ENCODE measurements at places on chromosomes 4 and X.

DNA sequence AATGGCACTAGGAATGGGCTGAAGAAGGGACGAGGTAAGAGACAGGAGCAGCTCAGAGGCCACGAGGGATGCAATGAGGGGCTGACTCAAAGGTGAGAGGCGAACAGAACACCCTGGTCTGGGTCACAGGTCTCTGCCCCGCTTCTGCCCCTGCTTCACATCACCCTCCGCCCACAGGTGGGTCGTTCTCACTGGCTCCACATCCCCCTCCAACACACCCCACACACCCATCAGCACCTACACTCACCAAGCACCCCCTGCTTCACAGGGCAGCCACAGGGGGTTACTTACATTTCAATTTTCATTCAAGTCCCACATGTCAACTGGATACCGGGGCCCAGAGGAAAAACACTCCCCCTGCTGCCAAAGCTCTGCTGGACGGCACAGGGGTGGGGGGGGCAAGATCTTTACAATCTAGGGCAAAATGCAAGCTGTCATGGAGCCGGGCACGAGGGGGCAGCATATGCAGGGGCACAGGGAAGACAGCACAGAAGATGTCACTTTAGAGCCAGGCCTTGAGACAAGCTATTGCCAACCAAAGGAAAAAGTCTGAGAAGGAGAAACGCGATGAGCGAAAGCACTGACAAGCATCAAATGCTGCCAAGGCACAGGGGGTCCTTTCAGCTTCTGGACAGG, 94.0 kb downstream of the AFAP1 start:
- no peak for DNase-seq

GRCh38 chr4:77043507-77044136, 32.2 kb downstream of the CCNI start:
- no peak for DNase-seq

- DNase-seq, result peak; percentile 84
These were observed 28.2 kb downstream of the ANXA5 start for GRCh38 chr4:121668368-121669162.

DNA sequence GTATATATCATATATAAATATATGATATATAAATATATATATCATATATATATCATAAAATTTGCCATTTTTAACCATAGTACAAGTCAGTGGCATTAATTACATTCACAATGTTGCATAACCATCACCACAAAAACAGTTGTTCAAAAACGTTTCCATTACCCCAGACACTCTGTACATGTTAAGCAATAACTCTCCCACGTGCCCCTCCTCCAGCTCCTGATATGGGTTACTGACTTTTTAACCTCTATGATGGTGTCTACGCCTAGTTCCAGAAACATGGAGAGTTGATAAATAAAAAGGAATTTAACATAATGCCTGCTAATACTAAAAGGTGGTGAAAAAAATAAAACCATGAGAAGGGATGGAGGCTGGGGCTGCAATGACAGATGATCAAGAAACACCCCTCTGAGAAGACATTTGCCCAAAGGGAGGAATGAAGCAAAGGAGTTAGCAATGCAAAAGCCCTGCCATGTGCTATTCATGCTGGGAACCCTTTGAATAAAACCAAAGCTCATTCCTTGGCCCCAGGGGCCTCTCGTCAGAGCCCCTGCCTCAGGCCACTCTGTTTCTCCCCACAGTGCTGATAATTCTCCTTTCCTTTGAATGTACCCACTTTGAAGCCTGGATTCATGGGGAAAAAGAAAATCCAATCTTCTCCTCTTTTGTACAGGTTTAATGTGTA, 144.3 kb downstream of the NWD2 start:
- DNase-seq, result no peak

GRCh38 chrX:15790769-15791290, 546 bp downstream of the ZRSR2 start:
- peak; percentile 1 for DNase-seq

DNA sequence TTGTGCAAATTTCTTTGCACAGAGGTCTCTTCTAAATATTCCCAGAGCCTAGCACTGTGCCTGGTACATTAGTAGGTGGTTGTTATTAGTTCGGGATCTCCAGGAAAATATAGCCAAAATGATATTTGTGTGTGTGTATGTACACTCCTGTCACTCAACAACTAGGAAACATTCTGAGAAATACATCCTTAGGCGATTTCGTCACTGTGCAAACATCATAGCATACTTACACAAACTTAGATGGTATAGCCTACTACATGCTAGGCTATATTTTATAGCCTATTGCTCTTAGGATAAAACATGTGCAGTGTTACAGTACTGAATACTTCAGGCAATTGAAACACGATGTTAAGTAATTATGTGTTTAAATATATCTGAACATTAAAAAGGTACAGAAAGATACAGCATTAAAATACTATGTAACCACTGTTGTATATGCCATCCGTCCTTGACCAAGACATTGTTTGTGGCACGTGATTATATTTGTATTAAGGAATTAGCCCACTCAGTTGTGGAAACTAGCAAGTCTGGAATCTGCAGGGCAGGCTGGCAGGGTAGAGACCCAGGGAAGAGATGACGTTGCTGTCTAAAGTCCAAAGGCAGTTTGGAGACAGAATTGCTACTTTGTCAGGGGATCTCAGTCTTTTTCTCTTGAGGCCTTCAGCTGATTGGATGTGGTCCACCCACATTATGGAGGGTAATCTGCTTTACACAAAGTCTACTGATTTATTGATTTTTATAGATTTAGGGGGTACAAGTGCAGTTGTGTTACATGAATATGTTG, 106.9 kb downstream of the COL4A6 start:
- no peak for DNase-seq

- DNase-seq, result no peak
These were observed 195.6 kb upstream of the KLF3 start for GRCh38 chr4:38468339-38468866.

- DNase-seq, result no peak
These were observed 55.6 kb downstream of the STIM2 start for GRCh38 chr4:26916195-26916594.

- DNase-seq, result no peak
These were observed 83.9 kb downstream of the ATXN3L start for GRCh38 chrX:13235930-13236329.

- DNase-seq, result no peak
These were observed 101.7 kb downstream of the GATB start for GRCh38 chr4:151658959-151659600.

DNA sequence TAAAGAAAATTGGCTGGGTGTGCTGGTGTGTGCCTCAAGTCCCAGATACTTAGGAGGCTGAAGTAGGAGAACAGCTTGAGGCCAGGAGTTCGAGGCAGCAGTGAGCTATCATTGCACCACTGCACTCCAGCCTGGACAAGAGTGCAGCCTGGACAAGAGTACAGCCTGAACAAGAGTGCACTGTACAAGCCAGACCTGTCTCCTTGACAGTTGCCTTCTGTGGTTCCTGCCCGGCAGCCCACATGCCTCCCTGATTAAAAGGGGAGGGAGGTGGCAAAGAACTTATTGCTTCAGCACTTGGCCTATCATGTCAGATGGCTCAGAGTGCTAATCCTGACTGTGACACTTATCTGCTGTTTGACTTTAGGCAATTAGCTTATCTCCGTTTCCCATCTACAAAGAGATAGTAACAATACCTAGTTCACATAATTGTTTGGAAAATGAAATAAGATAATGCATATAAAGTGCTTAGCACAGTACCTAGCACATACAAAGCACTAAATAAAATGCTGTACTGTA, 249.1 kb downstream of the DCLK2 start:
- DNase-seq, result no peak

- no peak for DNase-seq
These were observed 63.1 kb downstream of the SORCS2 start for GRCh38 chr4:7255488-7255881.

DNA sequence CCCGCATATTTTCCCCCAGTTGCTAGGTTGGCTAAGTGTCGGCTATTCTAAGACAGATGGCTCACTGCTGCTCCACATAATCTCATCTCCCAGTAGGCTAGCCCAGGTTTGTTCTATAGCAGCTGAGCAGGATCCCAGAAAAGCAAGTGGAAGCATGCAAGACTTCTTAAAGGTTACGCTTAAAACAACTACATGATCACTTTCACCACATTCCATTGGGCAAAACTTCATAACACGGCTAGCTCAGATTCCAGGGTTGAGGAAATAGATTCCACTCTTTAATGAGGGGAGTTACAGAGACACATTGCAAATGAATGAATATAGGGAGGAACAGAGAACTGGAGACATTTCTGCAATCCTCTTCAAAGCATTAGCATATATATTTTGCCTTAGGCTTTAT, 12.9 kb upstream of the RAB33B start:
- DNase-seq, result no peak

DNA sequence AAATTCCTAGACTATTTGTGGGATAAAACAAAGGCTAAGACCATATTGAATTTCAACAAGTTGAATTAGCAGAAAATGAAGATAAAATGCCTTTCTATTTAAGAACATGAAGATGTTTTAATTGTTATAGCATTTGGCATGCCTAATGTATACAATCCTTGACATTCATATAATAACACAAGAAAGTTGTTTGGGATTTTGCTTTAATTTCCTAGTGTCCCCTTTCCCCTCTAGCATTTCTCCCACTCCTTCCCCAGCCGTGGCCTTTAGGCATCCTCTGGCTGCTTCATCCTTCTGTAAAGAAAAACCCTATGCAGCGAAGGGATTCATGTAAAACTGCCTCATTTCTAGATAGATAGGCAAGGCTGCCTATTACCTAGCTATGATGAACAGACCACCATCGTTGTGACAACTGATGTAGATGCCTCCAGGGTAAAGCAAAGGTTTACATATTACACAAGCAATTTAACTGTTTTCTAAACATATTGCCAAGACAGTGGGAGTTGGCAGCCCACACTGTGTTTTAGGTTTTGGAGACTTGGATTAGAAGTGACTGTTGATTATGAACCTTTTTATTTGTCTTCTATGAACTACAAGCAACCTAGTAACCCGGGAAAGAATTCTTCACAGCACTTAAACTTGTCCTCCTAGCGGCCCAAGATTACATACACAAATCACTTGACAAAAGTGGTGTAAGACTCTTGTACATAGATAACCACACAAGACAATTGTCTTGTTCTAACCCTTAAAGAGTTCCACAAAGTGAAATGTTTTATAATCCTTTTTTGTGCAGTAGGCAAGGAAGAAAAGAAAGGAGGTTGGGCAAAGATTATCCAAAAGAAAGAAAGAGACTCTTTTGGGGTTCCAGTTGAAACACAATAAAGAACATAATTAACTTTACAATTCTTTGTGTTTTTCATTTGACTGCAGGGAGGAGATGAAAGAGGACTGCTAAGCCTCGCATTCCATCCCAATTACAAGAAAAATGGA, 59.9 kb downstream of the HHIP start:
- DNase-seq, result no peak

DNA sequence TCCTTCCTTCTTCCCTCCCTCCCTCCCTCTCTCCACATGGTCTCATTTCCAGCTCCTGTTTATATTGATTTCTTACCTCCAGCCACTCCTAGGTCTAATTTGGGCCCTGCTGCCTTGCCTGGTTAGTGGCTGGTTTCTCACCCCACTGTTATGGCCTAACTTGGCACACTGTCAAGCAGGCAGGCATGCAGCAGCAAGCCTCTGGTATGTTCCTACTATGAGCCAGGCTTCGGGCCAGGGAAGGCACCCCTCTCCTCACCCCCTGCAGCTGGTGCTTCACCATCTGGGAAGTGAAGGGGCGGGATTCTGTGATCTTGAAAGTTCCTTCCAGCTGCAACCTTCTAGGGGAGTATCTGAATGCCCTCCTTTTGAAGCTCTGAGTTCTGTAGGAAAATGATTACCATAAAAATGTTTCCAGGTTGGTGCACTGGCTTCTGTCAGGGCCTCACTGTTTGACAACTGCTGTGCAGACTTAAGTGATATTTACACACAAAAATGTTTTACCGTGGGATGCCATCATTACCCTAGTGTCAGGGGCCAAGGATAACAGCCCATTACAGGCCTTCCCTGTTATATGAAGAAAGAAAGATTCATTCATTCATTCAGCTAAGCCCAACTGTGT, 10.1 kb upstream of the VMA21 start:
- no peak for DNase-seq

DNA sequence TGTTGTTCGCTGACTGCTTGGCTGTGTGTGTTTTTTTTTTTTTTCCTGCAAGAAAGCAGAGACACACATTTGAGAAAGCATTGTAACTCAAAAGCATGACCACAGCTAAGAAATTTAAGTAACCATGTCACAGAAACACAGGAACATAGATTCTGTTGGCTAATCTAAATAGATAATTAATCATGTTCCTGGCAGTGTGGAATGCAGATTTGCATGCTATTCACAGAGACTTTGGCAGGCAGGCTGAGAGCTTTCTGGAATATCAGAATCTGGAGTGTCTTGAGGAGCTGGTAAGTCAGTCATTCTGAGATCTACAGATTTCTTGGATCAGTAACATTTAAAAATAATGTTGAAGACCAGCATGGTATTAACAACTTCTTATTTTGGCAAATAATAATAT, 33.2 kb upstream of the SMS start:
- no peak for DNase-seq

- DNase-seq, result no peak
These were observed 932 bp downstream of the GRIA2 start for GRCh38 chr4:157221426-157221894.

DNA sequence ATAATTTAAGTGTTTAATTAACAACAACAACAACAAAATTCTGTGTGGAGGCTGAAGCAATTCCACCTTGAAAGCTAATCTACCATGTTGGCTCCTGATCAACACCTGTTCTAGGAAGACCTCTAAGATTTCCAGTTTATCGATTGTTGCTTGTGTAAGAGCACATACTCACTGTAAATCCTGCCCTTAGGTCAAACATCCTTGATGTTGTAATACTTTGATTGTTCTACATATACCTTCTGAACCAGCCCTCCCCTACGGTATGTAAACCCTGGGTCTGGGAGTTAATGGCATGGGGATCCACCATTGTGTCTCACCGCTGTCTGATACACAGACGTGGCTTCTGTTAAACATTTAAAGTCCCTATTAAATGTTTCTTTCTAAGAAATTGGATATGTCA, 73.2 kb downstream of the RASL11B start:
- no peak for DNase-seq

GRCh38 chr4:150816491-150816890, 198.6 kb downstream of the LRBA start:
- peak; percentile 15 for DNase-seq

DNA sequence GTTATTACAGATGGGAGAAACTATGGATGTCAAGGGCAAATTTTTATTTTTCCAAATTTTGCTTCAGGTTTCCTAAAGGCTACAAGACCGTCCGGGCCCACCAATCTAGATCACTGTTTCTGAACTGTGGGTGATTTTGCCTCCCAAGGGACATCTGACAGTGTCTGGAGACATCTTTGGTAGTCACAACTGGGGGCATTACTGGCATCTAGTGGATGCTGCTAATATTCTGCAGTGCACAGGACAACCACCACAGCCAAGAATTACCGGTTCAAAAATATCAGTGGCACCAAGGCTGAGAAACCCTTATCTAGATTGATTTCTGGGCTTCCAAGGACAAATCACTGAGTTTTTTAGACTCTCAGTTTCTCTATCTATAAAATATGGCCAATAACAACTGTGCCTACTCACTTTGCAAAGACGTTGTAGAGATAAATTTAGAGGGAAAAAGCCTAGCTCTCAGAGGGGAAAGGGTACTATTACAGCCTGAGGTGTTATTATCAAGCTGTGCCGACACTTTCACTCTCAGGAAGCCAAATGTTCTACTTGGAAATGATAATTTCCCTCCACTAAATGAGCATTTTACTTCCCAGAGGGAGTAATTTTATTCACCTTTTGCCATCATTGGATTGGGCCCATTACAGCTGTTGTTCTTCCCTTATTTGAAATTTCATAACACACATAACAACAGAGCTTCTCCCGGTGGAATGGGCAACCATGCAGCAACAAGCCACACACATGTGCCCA, 442.1 kb downstream of the CENPC start:
- DNase-seq, result no peak

Data from smooth muscle cell of the brain vasculature (primary cell).